ENCODE measurements at places on chromosomes 2 and 18.

GRCh38 chr18:56662502-56662901 is 11.3 kb downstream of the WDR7 start:
- no peak for DNase-seq

- peak; percentile 17 for DNase-seq
Observed at GRCh38 chr2:200810998-200811332, 745 bp upstream of the BZW1 start.

- no peak for DNase-seq
Observed at GRCh38 chr18:79931475-79931874, 20.0 kb downstream of the SLC66A2 start.

- DNase-seq = peak; percentile 51
Observed at GRCh38 chr2:9313443-9313842, 106.8 kb downstream of the ASAP2 start.

DNA sequence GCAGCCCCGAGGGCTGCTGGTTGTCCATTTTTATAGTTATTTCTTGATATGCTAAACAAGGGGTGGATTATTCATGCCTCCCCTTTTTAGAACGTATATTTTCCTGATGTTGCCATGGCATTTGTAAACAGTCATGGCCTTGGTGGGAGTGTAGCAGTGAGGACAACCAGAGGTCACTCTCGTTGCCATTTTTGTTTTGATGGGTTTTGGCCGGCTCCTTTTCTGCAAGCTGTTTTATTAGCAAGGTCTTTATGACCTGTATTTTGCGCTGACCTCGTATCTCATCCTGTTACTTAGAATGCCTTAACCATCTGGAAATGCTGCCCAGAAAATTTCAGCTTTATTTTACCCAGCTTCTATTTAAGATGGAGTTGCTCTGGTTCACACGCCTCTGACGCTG is 825.8 kb upstream of the CDH2 start:
- DNase-seq = no peak

DNA sequence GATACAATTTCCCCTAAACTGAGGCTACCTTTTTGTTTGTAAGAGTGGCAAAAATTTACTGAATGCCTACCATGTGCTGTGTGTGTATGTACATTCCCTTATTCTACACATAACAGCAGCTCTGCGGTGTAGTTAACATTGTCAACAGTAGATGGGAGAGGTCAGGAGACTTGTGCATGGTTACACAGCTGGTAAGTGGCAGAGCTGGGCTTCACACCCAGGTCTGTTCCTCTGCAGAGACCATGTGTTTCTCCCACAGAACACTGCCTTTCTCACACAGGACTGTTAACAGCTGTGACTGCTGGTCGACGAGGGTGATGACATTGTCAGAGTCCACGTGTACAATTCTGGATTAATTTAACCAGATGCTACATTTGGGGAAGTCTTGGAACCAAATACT is 49.1 kb downstream of the EML6 start:
- no peak for DNase-seq

DNA sequence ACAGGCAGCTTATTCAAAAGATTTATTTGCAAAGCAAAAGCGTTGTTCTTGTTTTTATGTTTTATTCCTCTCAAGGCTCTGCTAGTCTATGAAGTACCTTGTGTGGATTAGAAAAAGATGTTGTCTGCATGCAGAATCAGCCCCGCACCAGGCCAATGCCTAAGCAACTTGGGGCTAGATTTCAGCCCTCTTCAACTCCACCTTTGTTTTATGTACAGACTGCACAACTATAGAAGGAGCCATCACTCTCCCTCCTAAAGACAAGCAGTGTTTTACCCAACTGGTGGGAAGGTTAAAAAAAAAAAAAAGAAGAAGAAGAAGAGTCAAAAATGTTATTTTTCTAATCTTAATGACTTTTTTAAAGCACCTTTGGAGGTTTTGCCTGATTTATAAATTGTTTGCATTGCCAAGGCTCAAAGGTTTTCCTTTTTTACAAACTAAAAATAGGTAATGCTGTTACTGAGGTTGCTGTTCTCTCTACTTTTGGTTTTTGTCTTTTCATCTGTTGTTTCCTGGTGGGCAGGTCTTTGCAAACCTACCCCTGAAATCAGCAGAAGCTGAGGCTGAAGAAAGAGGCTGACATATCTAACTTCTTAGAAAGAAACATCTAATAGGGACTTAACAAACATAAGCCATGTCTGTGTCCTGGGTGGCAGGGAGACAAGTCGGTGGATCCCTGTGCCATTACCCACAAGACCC is 164.0 kb downstream of the SLC39A10 start:
- no peak for DNase-seq

GRCh38 chr2:186733414-186733813 is 39.6 kb downstream of the FAM171B start:
- no peak for DNase-seq

DNA sequence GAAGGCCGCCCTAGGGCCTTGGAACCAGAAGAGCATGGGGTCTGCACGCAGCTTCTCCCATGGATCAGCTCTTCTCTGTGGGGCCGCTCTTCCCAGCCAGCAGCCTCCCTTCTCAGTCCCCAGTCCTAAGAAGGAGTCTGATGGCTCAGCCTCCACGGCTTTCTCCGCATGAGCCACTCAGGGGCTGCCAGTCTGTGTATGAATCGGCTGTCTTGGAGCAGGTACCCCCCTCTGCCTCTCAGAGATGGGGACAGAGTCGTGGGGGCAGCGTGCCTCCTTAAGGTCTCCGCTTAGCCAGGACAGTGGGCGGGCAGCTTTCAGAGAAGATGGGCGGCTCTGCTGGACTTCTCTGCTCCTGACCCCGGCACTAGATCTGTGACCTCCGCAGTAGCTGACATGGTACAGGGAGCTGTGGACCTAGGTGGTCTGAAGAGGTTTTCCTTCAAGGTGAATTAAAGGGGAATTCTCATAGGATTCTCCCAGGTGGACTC is 21.6 kb downstream of the INPP5D start:
- DNase-seq = no peak

DNA sequence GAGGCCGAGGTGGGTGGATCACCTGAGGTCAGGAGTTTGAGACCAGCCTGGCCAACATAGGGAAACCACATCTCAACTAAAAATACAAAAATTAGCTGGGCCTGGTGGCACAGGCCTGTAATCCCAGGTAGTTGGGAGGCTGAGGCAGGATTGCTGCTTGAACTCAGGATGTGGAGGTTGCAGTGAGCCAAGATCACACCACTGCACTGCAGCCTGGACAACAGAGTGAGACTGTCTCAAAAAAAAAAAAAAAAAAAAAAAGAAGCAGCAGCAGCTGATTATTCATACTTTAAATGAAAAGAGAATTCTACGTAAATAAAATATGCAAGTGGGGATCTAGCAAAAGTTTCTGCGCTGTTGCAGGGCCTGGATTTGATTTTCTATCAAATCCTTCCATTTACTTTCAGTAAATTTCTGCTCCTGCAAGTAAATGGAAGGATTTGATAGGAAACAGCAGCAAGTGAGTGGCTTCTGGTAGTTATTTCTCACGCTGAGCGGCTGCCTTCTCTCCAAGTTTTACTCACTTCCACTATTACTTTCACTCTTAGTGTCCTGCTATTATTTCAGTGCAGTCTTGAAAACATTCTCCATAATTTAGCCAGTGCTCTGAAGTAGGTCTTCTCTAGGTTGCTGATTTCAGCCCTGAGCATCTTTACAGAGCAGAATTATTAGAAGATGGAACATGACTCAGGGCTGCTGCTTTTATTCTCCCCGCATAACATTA is 68.4 kb downstream of the SLC16A14 start:
- no peak for DNase-seq

- no peak for DNase-seq
Observed at GRCh38 chr2:170679607-170680079, 35.5 kb upstream of the SP5 start.

GRCh38 chr2:170929686-170930050 is 615 bp downstream of the GORASP2 start:
- DNase-seq = peak; percentile 27

- DNase-seq = no peak
Observed at GRCh38 chr2:172965433-172966212, 110.0 kb upstream of the MAP3K20 start.

GRCh38 chr2:64852771-64853241 is 136.4 kb upstream of the SLC1A4 start:
- no peak for DNase-seq

- DNase-seq = peak; percentile 99
Observed at GRCh38 chr2:234981197-234982095, 29.6 kb downstream of the SH3BP4 start.

DNA sequence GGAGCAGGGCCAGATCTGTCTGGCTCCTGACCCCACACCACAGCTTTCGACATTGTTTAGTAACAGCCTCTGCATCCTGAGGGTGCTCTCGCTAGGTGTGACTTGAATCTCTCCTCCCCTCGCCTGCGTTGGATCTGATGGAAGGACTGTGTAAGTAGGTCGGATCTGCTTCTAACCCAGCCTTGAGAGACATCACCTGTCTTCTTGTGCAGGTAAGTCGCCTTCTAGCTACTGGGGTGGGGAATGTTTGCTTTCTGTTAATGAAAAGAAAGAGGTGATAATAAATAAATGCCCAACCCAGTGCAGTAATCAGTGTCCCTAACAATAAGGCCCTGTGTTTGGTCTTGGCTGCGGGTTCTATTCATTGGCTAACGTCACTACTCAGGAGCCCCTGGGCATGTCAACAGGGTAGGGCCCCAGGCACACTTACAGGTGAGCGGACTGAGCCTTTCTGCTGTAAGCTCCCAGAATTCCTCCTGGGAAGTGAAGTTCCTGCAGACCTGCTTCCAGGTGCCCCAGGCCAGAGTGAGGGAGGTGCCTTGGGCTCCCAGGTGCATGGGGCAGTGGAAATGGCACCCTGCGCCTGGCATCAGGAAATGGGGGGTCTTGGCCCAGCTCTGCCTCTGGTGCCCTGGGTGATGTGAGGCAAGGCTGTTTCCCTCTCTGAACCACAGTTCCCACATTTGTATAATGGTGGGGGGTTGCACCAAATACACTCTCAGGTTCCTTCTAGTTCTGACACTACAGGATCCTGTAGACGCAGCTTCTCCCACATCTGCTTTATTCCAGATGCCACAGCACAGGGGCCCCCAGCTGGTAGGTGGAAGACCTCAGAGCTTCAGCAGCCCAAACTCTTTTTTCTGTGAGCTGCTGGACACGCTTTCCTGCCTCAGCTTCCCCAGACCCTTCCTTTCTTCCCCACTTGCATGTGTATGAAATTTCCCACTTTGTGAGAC is 11.2 kb upstream of the FOSL2 start:
- DNase-seq = no peak

- no peak for DNase-seq
Observed at GRCh38 chr2:128156812-128157211, 65.8 kb downstream of the UGGT1 start.

GRCh38 chr2:213259266-213259665 is 25.0 kb upstream of the SPAG16 start:
- DNase-seq = no peak

DNA sequence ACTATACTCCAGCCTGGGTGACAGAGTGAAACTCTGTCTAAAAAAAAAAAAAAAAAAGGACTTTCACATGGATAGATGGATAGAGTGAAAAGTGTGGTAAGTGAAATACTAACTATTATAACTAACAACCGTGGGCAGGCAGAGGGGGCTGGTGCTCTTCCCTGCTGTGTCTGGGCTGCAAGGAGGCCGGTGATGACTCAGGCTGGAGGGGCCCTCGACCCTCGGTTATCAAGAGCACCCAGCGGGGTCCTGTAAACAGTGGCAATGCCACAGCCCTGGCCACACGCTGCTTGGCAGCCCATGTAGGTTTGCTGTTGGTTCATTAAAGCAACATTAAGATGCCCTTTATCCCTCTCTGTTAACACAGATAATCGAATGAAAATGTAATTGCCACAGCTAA is 184.8 kb upstream of the RAB12 start:
- DNase-seq = no peak

GRCh38 chr2:42169100-42169873 is at the start of gene EML4:
Gene EML4 (plus strand): TSS chr2:42169353. CDS start chr2:42169612, 259 bp downstream.
- peak; percentile 83 for DNase-seq

DNA sequence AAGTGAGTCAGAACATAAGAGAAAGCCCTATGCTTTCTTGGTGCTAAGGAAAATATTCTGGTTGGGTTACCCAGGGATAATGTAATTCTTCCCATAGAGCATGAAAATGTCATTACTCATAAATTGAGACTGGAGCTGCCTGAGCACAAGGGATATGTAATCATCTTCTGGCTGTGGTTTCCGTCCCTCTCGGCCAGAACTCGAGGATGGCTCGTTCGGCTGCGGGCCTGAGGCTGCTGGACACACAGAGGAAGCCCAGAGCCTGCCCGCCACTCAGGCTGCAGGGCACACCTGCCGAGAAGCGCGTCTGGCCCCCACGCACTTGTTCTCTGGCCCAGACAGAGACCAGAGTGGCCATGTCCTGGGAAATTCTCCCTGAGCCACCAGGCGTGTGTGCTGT is 104.9 kb downstream of the ASAP2 start:
- DNase-seq = peak; percentile 88

DNA sequence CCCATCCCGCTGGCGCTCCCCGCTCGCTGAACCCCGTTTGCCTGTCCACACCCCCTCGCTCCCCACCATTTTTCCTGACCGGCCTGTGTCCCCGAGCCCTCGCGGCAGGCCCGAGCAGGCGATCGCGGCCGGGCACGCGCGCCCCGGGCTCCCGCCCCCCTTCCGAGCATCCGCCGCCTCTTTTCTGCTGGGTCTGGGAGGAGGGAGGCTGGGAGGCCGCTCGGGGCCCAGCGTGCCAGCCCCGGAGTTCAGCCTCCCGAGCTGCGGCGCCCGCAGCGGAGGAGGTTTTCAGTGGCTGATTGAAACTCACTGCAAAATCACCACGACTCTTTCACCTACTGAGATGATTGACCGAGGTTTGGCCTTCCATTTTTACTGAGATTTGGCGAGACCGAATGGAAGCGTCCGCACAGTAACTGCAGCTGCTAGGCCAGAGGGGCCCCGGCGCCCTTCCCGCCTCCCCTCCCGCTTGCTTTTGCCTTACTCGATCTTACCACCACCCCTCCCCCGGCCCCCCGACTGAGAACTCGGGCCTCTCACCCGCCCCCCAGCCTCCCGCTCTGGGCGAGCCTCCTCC is 4.8 kb downstream of the SOX11 start:
- DNase-seq = peak; percentile 69

DNA sequence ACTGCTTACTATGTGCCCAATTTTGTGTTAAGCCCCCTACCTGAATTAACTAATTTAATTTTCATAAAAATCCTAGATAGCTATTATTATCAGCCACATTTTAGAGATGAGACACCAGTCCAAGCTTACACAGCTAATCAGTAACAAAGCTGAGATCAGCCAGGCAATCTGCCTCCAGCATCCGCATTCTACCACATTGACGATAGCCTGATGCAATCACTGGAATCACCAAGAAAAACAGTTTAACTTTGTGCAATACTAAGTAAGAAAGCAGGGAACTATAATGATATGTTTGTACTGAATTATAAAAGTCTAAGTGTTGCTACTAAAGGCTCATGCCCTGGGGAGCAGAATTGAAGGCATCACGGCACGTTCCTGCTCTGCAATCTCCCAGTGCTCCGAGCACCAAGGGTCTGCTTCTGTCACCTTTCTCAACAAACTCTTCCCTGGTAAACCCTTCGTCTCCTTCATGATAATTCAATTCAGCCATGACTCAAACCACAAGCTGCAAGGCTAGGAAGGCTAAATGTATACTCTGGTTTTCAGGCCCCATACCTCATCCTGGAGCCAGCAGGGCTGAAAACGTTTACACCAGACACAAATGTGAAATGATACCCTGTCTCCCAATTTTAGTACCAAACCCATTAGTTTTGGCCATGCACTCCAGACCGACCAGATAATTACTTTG is 19.4 kb downstream of the KANSL3 start:
- DNase-seq = peak; percentile 86

GRCh38 chr2:69087912-69088240 is 74.9 kb downstream of the ANTXR1 start:
- DNase-seq = no peak

GRCh38 chr2:199738727-199739412 is 112.1 kb downstream of the FTCDNL1 start:
- peak; percentile 88 for DNase-seq

GRCh38 chr18:75592527-75592926 is 165.0 kb upstream of the SMIM21 start:
- peak; percentile 31 for DNase-seq

All from amniotic epithelial cell (primary cell).